ENCODE measurements at places on chromosomes 16 and 17.

DNA sequence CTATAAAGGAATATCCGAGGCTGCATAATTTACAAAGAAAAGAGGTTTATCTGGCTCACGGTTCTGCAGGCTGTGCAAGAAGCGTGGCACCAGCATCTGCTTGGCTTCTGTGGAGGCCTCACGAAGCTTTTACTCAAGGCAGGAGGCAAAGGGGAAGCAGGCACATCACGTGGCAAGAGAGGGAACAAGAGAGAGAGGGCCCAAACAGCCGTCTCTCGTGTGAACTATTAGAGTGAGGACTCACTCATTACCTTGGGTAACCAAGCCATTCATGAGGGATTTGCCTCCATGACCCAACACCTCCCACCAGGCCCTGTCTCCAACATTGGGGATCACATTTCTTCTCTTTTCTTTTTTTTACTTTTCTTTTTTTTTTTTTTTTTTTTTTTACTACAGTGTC lies 7.5 kb upstream of the ALKBH5 start:
- DNase-seq = no peak

DNA sequence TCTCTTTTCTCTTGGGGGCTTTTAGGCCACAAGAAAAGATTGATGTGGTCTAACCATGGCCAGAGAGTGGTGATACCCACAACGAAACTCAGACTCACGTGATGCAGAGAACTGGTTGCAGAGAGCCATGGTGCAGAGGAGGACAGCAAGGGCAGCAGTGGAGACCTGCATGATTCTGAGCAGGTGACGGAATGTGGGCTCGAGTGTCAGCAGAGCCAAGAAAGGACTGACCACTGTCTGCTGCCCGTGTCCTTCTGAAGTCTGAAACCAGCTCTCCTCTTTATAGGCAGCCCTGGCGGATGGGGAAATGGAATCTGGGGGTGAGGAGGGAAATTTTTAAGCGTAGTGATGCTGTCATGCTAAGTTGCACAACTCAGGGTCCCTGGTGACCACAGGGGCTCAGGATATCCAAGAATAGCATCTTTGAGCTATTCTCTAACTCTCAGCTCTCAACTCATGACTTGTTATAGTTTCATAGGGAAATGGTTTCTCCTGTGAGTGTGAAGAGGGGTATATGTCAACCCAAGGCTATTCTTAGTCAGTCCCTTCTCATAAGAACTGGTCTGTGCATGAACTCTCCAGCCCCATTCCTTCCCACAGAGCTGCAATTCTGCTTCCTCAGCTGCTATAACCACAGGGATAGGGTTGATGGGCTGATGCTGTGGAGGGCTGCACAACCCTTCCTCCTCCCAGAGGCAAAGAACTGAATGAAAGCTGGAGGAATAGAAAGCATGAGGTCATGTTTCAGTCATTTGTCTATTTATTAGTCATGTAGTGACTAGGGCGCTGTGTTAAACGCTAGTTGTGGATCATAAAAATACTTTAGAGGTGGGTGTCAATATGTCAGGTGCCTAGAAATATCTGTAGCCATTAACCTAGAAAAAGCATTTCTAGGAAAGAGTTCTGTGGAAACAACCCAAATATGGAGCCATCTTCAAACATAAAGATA lies at the start of gene CCL3:
CCL3 (minus strand) TSS at position 256 of the 949 bp plus-strand sequence; CDS start at position 171, 85 bp downstream.
- DNase-seq = peak; percentile 50

GRCh38 chr17:73735245-73735644 lies 91.0 kb upstream of the SDK2 start:
- DNase-seq = no peak

- no peak for DNase-seq
These were observed 33.2 kb downstream of the WDR59 start for GRCh38 chr16:74951681-74952080.

GRCh38 chr17:82587234-82588086 lies 60.8 kb downstream of the WDR45B start:
- no peak for DNase-seq

DNA sequence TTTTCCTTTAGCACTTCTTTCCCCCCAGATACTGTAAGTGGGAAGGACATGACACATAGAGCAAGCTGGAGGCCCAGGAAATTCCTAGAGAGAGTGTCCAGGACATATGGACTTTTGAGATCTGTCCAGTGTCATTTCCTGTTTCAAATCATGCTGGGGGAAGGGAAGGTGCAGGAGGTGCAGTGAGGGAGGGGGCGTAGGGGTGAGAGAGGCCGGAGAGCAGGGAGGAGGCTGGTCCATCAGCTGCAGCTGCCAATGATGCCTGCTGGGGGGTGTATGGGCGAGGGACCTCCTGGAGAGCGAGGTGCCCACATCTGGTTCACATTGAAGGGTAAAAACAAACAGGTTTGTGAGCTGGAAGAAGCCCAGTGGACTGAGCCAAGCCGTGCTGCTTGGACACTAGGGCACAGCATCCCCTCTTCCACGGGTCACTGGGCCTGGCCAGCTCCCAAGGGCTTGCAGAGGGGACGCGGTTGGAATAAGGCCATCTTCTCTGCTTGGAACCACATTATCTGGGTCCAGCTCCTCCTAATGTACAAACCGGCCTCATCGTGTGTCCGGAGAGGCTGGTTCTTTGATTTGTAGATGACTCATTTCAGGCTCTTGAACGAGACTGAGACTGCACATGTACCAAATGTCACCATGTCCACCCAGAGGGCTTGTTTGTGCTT lies 70.4 kb upstream of the SMURF2 start:
- no peak for DNase-seq

- DNase-seq = no peak
These were observed 121.1 kb upstream of the XYLT1 start for GRCh38 chr16:17591655-17592405.

GRCh38 chr17:67004181-67004580 lies 39.7 kb downstream of the CACNG4 start:
- DNase-seq = no peak

DNA sequence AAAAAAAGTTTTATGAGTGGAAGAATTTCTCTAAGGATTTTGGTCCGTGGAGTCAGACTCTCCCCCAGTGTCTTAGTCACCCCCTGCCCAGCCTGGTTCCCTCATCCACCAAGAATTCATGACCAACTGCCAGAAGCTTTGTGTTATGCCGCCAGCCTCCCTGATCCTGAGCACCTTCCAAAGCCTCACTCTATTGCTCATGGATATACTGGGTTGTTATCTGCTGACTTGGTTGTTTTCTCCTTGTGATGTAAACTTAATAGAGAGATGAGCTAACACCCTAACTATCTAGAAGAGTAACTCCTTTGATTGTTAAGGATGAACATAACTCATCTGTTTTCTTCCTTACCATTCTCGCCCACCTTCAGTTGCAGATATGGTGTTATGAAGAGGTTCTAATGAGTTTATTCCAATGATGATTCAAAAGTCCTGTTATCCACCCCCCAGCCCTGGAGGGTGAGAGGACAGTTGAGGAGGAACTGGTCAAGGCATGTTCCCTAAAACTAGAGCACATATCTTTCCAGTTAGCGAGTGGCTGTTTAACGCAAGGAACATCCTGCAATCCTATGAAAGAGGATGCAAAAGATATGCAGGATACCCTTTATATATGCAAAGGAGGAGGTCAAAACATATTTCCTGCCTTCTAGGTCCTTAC lies 1.5 kb upstream of the PSMD3 start:
- no peak for DNase-seq

DNA sequence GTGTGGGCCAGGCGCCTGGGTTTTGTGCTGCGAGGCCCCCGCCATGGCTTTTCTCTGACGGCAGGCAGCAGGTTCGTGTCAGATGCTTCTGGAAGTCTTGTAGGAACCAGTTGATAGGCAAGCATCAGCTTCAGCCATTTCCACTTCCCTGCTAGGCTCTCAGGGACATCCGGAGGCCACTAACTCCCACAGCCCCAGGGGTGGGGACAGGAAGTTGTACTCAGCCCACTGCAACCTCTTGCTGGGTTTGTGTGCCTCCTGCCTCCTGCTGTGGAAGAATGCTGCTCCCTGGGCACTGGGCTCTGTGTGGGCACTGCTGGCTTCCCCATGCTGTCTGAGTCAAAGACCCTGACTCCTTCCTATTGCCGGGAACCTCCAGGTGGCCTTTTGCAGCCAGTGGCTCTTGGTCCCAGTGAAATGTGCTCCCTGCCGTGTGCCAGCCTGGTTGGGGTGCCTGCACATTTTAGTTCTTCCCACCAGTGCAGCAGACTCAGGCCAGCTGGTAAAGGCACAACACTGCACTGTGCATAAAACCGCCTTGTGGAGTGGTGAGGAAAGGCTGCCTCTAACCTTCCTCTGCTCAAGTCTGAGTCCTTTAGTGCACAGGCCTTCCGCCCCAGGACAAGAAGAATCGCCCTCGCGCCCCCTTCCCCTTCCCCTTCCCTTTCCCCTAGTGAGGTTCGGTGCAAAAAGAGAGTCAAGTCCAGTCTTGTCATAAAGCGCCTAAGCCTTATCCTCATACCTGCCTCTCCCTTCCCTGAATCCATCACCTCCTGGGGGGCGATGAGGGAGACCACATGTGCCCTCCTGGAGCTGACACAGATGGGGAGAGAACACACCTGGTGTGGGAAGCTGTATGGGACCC lies 16.6 kb downstream of the LDHD start:
- DNase-seq = peak; percentile 72

- DNase-seq = no peak
These were observed 788 bp downstream of the METTL22 start for GRCh38 chr16:8622315-8622656.

DNA sequence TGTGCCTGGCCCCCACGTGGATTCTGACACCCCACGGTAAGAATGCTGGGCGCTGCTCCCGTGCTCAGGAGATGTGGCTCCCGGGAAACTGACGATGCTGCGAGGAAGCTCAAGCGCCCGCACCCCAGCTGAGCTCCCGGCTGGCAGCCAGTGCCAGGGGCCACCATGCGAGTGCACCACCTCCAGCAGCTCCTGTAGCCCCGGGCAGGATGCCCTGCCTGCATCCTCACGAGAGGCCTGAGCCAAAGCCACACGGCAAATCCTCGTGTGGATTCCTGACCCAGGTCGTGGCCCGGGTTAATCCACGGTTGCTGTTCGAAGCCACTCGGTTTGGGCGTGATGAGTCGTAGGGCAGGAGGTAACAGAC lies 11.6 kb upstream of the DPEP1 start:
- no peak for DNase-seq

DNA sequence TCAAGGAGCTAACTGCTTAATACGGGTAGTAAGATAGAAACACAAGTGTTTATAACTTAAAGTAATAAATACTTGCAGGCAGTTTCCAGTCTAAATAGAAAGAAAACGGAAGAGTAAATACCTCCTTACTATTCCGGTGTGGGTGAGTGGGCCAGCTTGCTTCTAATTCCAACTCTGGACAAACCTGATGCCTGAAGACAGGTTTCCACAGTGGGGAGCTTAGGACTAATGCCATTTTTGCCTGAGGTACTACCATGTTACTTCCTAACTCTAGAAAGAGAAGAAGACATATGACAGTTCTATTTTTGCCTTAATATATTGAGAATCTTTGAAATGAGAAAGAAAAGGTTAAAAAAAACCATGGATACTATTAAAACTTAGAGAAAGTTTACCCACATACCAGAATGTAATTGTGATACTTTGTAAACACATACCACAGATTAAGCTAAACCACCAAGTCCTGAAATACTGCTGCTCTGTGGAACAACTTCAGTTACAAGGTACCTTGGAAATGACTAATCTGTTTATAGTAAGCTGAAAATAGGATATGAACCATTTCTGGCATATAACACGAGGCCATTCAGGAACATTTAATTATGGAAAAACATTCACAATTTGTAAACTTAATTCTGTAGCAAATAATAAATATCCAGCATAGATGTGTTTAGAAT lies 70.2 kb downstream of the ZZEF1 start:
- no peak for DNase-seq

DNA sequence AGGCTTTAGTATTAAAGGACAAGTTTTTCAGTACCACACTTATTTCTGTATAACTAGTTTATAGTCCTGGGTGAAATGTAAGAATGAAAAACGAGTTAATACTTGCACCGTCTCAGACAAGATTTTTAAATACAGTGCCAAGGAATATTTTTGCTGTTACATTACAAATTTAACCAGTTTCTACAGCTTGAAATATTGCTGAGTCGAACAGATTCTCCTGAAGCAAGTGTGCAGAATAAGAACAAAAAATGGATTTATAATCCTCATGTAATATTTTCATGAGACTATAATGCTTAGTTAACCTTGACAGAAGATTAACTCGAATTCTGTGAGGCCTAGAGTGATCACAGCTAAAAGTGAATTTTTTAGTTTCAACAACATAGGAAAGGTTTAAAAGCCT lies 3.1 kb downstream of the NETO2 start:
- DNase-seq = no peak

DNA sequence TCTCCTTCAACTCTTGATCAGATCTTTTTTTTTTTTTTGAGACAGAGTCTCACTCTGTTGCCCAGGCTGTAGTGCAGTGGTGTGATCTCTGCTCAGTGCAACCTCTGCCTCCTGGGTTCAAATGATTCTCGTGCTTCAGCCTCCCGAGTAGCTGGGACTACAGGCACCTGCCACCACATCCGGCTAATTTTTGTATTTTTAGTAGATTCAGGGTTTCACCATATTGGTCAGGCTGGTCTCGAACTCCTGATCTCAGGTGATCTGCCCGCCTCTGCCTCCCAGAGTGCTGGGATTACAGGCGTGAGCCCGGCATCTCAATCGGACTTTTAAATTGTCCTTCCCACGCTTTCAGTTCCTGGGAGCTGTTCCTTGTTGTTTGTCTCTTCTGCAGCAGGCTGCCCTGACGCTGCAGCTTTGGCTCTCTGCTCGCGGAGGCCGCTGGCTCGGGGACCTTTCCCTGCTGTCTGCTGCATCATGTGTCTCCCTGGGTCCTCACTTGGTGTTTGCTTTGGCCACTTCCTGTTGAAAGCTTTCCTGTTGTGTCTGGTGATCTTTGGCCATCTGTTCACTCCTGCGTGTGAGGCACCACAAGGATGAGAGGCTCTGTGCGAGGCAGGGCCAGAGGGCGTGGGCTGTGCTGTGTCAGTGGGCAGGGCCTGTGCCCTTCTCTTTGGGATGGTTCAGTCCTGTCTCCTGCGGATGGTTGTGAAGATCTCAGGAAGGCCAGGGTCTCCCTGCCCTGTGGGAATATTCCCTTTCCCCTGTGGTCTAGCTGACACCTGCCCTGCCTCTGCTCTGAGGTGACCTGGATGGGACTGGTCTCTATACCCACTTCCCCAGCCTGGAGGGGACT lies 18.4 kb upstream of the CAPN15 start:
- DNase-seq = no peak

GRCh38 chr16:87178177-87178863 lies 138.9 kb downstream of the C16orf95 start:
- no peak for DNase-seq

DNA sequence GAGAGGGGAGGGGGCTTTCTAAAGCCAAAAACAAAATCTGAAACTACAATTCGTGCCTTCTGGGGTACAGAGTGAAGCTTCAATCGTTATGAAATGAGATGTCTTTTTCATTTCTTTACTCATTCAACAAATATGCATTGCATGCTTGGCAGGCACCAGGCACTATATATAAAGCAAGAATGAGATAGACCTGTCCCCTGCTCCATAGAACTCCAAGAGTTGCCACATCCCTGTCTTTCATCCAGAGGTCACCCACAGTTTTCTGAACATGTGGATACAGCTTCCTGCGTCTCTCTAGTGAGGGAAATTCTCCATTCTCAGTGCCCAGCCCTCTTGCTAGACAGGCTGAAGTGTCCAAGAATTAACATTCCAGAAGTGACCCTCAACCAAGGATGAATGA lies 343.2 kb upstream of the MAF start:
- DNase-seq = no peak

All from activated CD8-positive, alpha-beta T cell treated with anti-CD3 and anti-CD28 coated beads, Interleukin-2, amount 10 ng/mL, durations not matched to agents 7 days and 5 days (primary cell).